ENCODE measurements at places on chromosomes 6 and 20.

GRCh38 chr6:141551318-141551717, 581.4 kb upstream of the GJE1 start:
- DNase-seq, result peak; percentile 12

DNA sequence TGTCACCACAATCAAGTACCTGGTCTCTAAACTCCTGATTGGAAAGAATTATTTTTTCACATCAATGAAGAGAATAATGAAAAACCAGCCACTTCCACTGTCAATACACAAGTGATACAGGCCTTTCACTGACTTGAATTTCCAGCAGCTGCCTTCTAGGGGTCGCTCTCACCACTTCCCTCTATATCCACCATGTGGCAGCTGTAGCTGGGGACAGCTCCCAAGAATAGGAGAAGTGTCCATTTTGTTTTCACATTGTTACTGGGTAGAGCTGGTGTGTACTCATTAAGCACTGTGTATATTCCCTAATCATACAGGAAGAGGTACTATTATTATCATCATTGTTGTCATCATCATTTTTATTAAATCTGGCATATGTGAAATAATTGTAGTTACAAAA, 438.4 kb upstream of the SPTLC3 start:
- DNase-seq, result peak; percentile 69

DNA sequence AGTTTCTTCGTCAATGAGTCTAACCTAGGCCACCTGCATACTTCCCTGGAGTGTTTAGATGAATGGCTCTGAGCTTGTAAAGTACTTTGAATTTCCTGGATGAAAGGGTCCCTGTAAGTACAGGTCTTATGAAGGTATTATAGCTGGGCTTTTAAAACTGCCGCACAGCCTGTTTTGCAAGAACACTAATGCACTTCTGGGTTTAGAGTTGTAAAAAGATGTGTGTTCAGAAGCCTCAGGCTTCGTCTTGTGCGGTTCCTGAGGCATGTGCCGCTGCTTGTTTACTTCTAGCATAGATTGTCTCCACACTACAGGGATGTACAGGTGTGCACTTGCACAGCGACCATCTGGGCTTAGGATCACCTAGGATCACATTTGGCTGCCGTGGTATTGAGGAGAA, 324.5 kb downstream of the SOX4 start:
- no peak for DNase-seq

- no peak for DNase-seq
Observed at GRCh38 chr6:166650824-166651807, 24.1 kb upstream of the RPS6KA2 start.

- DNase-seq, result peak; percentile 15
Observed at GRCh38 chr6:146775220-146775619, 176.4 kb downstream of the ADGB start.

GRCh38 chr6:45558858-45559257, 181.1 kb upstream of the SUPT3H start:
- no peak for DNase-seq

DNA sequence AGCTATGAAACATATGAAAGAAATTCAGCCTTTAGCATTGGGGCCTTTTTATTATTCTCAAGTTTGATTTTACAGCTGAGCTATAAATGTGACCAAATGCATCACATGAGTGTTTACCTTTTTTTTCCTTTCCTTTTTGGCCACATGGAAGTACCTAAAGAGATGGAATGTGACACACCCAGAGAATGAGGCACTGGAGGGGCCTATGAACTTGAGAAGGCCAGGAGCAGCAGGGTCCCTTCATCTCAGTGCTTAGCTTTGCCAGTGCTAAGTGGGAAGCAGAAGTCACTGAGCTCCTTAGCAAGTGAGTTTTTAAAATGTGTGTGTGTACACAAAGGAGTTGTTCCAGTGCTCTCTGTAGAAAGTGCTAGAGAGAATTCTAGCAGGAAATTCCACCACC, 44.7 kb downstream of the RREB1 start:
- no peak for DNase-seq

DNA sequence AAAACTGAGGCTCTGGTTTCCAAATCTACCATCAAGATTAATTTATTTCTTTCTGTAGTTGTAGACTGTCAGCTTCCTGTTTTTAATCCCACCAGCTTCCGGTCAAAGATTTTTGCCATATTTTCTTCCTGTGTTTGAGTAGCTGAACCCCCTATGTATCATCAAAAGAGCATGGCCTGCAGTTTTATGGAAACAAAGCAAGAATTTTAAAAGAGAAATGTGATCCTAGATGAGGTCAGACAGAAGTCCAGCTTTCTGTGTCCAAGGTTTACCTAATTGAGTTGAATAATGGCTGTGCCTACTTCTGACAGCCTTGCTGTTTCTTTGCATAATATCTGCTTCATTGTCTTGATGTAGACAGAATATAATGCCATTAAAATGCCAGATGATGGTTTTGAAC, 163.7 kb downstream of the CARMIL1 start:
- DNase-seq, result no peak

DNA sequence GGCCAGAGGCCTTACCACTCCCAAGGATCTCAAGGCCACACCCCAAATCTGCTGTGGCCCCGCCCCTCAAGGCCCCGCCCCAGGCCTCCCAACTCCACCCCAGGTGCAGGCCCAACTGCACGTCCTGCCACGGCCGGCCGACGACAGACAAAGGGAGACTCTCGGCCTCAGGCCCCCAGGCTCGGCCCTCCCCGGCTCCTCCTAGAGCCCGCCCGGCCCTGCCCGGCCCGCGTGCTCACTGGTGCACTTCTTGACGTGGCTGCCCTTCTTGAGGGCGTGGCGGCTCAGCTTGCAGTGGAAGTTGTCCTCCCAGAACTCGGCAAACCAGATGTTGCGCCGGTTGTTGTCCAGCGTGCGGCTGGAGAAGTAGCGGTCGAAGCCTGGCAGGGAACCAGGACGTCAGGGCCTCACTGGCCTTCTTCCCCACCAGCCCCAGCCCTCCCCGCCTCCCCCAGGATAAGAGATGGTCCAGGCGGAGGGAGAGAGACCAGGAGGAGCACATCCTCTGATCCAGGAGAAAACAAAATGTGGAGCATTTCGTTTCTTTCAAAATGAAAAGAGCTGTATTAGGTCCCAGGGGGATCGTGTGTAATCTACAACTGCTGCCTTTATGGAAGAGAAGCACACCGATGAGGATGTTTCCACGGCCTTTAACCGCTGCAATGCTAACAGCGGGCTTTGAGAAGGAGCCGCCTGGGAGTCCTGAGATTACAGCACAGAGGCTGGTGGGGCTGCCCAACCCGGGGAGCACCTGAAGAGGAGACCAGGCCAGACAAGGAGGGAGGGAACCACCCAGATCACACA, 89.4 kb downstream of the GRM4 start:
- DNase-seq, result no peak

DNA sequence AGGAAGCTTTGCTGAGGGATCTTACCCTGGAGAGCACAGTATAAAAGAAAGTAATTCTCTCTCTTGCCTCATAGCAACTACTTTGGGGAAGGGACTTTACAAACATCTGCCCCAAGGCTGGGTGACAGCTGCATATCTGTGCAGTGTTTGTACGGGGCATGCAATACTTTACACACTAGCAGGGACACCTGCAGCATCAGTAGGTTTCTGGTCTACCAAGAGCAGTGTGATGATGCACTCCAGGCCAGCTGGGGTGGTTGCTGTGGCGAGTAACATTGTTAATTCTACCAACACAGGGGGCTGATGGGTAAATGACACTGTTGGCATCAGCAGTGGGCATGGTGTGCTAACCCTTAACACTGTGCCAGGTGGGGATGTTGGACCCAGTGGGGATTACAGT, 48.0 kb downstream of the ADTRP start:
- DNase-seq, result no peak

DNA sequence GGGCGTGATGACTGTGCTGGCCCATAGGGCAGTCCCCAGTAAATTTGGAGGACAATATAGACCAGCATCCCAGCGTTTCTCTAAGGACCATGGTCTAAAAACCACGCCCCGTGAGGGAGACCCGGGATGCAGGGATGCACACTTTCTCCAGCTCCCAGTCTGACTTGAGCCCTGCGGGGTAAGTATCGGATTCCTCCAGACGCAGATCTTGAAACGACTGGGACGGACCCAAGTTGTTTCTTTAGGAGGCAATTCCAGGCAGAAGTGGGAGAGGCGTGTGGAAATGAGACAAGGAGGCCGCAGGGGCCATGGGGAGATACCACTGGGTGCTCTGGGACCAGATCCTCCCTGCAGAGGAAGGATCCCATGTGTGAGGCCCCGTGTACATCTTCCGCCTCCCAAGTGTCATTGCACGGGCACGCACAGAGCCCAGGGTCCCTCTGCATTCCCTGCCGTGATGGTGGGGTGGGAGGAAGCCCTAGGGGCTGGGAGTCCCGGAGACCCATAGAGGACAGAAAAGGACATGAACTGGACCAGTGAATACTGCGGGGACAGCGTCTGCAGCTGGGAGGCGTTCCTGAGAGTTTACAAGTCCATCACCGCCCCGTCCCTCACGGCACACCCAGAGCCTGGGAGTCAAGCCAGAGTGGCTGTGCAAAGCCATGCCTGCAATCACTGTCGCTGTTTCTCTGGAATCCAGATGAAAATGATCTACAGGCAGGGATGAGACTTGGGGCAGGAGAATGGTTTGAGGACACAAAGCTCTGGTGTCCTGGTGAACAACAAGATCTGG, 522.9 kb downstream of the CDH26 start:
- no peak for DNase-seq

- no peak for DNase-seq
Observed at GRCh38 chr6:15915508-15916178, 213.2 kb upstream of the MYLIP start.

DNA sequence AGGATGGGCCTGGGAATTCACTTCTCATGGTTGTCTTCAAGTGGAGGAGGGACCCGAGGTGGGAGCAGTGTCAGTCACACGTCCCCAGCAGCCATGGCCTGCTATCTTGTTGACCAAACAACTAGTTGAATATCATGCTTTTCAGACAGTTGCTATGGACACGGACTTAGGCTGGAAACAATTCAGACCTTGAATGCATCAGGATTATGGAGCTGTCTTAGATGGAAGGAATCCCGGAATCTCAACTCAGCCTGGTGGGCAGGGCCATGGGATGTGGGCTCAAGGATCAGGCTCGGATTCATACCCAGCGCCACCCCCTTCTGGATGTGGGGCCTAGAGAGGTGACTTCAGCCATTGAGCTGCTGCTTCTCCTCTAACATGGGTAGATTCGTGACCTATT, 112.6 kb downstream of the DLGAP4 start:
- DNase-seq, result no peak

- no peak for DNase-seq
Observed at GRCh38 chr20:44420497-44420896, 55.2 kb upstream of the TTPAL start.

DNA sequence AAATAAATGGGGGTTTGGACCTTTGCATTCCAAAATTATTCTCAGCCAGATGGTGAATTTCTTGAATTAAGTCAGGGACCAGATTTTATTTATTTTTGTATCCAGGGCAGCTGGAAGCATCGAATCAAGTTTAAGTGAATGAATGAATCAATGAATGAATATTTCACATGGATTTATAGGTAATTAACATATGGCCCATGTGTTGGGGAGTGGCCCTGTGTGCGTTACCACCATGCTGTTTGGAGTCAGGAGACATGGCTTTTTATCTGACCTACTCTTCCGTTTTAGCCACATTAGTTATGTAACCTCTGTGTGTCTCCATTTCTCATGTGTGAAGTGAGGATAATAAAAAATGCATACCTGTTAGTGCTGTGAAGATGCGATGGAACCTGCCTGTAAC, 213.5 kb downstream of the CDH26 start:
- DNase-seq, result no peak
